ENCODE measurements at places on chromosomes 7 and 10.
A peak's percentile ranks its signal among the peaks of the same experiment; 100 is the strongest.

DNA sequence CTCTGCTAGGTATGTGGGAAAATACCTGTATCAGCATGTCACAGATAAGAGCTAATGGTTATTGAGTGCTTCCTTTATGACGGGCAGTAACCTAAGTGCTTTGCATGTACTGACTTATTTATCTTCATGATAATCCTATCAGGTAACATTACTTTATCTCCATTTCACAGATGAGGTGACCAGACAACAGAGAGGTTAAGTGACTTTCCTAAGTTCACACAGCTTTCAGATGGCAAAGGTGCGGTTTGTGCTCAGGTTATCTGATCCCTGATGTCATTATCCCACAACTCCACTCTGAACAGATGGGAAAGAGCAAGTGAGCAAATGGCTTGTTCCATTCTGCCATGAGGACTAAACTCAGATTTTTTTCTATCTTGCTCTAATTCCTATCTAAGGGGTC, 217.0 kb upstream of the PODXL start:
- no peak for DNase-seq

DNA sequence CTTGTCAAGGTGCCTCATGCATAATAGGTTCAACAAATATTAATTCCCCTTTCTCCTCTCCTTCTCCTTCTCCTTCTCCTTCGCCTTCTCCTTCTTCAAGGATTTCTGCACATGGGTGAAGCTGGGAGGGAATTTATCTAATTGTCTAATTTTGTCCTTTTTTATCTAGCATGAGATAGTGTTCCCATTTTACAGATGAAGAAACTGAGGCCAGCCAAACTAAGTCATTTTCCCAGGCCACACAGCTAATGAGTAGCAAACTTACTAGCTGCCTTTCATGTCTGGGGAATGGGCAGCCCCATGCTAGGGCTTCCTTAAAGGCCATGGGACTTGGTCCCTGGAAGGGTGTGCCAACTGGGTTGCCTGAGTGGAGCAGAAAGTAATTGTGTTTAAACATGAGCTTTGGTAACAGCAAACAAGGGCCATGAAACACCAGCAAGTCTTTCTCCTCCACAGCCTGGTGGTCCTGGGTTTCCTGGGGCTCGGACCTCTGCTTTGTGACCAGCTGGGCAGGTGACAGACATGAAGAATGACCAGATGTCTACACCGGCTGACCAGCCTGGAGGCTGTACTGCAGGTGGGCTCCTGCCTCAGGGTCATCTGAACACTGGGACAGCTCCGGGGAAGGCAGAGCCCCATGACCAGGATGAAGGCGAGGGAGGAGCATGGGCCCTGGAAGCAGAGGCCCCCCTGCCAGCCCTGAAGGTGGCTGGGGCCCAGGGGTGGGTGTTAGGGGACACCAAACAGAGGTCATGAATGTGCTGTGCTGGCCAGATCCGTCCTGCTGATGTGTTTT, 138.0 kb downstream of the PTPN20 start:
- no peak for DNase-seq

GRCh38 chr10:102419269-102420180, 940 bp upstream of the PSD start:
- DNase-seq: peak; percentile 81

- DNase-seq: no peak
Observed at GRCh38 chr7:131300078-131300477, 27.6 kb upstream of the MKLN1 start.

DNA sequence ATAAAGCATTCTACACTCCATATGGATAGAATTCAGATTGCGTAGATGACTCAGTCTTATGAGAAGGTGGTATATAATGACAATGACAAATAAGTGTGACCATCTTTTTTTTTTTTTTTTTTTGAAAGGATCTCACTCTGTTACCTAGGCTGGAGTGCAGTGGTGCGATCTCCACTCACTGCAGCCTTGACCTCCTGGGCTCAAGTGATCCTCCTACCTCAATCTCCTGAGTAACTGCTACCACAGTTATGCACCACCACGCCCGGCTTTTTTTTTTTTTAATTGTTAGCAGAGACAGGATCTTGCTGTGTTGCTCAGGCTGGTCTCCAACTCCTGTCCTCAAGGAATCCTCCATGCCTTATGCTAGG, 43.2 kb upstream of the NRP1 start:
- DNase-seq: no peak

DNA sequence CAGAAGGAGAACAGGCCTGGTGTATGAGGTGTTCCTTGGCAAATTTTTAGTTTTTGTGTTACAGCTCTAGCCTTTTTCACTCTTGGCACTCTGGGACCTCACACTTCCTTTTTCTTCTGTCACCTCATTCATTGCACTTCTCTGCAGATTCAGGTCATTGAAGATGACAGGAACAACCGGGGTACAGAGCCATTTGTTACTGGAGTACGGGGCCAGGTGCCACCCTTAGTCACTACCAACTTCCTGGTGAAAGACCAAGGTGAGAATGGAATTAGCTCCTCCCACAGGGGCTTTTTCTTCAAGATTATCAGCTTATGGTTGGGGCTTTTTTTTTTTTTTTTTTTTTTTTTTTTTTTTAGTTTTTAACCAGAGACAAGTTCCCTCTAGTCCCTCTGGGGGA, 18.5 kb upstream of the CHCHD1 start:
- no peak for DNase-seq

DNA sequence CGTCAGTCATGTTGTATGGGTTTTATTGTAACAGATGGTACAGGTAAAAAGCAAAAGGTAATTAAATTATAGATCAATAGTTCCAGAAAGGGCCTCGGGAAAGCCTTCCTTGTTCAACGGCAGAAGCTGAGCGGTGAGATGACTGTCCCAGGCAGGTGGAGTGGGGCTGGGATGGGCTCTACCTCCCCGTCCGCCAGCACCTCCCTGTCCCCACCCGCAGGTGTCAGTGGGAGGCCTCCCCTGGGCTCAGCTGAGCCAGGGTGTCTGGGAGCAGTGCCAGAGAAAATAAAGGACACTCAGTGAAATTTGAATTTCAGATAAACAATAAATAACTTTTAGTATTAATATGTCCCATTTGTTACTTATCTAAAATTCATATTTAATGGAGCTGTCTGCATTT, 58.9 kb downstream of the CLRN3 start:
- no peak for DNase-seq

DNA sequence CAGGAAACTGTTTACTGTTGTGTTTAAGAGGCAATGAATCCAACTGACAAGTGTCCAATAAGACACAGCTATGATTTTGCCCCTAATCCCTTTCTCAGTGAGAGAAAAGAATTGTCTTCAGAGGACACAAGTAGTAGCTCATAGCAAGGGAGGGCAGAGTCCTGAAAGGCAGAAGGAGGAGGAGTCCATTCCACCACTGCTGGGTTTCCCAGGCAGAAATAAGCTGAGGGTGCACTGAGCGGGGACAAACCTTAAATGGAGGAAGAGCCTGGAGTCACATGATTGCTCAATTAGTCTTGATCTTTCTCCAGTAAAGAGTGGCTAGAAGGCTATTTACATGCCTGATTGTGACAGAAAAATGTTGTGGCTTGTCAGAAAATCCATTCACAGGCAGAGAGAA, 573.8 kb downstream of the POM121L12 start:
- no peak for DNase-seq

DNA sequence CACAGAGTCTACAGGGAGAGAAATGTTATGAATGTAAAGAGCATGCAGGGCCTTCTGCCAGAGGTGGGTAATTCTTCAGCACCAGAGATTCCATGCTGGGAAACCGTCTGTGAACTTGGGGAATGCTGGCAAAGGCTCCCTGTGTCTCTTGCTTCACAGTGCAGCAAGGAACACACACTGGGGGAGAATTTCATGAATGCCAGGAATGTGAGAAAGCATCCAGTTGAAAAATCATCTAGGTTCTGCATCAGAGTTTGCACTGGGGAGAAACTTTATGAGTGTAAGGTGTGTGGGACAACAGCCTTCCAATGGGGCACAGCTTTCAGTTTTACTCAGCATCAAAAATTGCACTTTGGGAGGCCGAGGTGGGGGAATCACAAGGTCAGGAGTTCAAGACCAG, 224.3 kb upstream of the IGFBP3 start:
- DNase-seq: no peak

GRCh38 chr10:133117688-133118071, 30.0 kb downstream of the ADGRA1 start:
- no peak for DNase-seq

DNA sequence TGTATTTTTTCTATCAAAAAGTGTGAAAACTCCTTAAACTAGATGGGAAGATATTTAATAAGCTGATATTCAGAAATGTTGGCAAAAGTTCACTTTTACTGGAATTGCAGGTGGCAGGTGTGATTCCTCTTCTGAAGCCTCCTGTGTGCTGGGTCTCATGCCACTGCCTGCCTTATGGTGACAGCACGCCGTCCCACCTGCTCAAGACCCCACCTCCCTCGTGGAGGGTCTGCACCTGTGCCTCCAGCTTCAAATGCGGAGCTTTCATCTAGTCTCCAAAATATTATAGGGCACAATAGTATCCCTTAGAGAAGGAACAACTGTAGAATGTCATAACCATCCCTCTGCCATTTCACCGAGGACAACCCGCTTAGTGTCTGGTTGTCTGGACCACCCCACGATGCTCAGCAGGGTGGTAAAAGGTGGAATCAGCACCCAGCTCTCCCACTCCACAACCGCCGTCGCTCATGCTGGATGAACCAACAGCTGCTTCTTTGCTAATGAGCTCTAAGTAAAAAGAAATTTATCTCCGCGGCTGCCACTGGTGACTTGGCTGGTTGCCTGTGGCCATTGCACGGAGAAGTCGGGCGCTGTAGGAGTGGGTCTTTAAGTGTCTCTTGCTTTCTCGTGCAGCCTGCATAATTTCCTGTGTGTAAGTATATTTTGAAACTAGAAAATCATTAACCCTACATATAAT, 119.3 kb upstream of the TCERG1L start:
- DNase-seq: no peak

DNA sequence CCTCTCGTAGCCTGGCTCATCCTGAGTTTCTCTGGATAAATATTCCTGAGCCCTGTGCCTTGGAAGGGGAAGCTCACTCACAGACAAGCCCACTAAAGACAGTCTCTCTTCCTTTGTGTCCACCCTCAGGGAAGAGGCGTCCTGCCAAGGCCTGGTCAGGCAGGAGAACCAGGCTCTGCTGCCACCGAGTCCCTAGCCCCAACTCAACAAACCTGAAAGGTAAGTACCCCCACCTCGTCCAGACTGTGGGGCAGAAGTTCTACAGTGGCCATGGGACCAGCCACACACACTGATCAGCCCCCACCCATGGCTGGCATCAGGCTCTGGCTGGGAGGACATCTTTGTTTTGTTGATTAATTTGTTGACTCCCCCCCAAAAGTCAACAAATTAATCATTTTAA, 2.8 kb downstream of the GPR15LG start:
- DNase-seq: no peak
